ENCODE measurements at places on chromosomes 3 and 15.

DNA sequence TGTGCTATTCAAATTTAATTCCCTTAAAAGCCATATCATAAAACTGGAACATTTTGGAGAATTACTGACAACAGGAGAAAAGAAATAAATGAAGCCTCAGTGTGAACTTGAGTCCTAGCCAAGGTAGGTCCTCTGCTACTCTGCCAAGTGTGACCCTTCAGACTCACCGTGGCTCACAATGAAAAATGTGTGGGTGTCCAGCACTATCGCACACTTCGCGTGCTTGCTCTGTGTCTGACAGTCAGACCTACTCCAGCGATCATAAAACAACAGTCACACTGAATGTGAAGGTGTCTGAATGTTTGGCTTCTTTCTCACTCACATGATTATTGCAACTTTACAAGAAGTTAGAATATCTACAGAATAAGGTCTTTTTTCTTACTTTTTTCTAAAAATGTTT lies 65.8 kb upstream of the TRA2B start:
- no peak for DNase-seq

DNA sequence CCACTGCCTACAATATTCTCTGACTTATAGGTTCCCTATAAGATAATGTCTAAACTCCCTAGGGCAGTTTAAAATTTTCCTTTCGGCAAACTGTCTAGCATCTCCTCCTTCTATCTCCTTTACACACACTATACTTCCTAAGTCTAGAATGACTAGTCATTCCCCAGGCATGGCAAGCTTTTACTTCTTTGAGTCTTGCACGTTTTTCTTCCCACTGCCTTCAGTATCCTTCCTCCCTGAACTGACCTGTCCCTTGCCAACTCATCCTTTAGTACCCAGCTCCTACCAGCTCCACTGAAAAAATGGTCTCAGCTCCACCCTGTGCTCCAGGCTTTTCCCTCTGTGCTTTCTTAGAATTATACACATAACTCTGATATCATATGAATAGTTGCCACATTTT lies 93.8 kb upstream of the KBTBD8 start:
- no peak for DNase-seq

GRCh38 chr3:114408736-114409670 lies 115.2 kb downstream of the TIGIT start:
- no peak for DNase-seq

DNA sequence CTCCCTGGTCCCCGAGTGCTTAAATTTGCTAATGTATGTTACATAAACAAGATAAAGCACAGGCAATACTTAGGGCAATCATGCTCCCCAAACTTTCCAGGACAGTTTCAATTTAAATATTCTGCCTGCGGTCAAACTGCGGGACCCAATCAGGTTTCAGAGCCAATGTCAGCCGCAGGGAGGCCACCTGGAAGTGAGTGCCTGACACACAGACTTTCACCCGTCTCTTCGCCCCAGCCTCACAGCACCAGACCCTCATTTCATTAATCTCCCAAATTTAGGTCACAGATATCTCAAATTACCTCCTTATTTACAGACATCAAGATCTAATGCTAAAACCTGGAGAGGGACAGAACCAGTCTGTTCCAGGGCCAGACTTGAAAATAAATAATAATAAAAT lies 107.2 kb upstream of the ALDH1A3 start:
- DNase-seq = no peak

GRCh38 chr3:174440741-174441587 lies 418.2 kb upstream of the NAALADL2 start:
- peak; percentile 76 for DNase-seq

DNA sequence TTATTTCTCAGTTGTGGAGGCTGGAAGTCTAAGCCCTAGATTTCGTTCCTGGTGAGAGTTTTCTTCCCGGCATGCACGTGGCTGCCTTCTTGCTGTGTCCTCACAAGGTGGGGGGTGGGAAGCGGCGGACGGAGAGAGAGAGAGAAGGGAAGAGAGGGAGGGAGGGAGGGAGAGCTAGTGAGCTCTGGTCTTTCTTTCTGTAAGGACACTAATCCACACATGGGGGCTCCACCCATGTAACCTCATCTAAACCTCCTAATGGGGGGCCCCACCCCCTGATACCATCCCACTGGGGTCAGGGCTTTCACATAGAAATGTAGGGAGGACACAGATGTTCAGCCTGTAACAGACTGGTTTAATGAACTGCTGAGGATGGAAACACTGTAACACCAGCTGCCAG lies 7.3 kb downstream of the FBLN2 start:
- no peak for DNase-seq

DNA sequence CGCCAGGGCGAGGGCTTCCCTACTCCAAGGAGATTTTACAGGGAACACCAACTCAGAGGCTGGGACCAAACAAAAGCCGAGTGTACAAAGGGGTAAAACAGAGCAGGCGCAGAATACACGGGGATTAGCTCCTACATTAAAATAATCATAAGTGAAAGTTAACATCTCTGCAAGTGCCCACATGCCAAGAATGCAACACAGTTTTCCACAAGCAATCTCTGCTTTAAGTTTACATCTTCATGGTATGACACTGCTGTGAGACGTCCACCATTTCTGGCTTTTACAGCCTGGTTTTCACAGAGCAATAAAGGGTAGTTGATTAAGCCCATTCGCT lies 500 bp upstream of the VGLL3 start:
- no peak for DNase-seq

DNA sequence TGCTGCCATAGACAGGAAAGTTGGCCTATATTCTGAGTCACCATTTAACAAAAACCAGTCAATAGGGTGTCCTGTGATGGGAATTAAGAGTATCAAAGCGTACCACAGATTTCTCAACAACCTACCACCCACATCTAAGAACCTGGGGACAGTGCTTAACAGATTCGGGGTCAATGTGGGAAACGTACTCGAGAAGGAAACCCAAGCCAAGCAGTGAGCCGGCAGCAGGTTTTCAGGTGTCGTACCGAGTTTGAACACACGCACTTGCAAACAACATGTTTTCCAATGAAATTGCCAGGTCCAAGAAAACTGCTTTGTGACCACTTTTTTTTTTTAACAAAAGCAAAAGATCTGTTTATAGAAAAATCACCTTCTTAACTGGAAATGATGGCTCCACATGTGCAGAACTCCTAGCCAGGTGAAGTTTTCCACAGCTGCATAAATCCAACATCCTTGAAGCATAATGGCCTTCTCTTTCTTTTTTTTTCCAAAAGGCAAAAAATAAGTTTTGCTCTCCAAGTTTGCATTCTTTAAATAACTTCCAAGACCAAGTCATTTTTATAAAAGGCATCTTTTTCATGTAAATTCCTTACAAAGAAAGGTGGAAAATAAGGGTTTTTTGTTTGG lies 45.7 kb downstream of the ADAMTS17 start:
- no peak for DNase-seq

- no peak for DNase-seq
These were observed 23.0 kb upstream of the UBE2Q2 start for GRCh38 chr15:75820206-75820605.

GRCh38 chr15:87549860-87550259 lies 706.7 kb downstream of the NTRK3 start:
- DNase-seq = no peak

Data from NCI-H1694 (cell line).